ENCODE measurements at places on chromosomes 4 and X.

- DNase-seq: no peak
Measured at GRCh38 chrX:153583433-153583832, 15.5 kb downstream of the CCNQ start.

- DNase-seq: no peak
Measured at GRCh38 chr4:45803994-45804393, 319.9 kb downstream of the GABRG1 start.

DNA sequence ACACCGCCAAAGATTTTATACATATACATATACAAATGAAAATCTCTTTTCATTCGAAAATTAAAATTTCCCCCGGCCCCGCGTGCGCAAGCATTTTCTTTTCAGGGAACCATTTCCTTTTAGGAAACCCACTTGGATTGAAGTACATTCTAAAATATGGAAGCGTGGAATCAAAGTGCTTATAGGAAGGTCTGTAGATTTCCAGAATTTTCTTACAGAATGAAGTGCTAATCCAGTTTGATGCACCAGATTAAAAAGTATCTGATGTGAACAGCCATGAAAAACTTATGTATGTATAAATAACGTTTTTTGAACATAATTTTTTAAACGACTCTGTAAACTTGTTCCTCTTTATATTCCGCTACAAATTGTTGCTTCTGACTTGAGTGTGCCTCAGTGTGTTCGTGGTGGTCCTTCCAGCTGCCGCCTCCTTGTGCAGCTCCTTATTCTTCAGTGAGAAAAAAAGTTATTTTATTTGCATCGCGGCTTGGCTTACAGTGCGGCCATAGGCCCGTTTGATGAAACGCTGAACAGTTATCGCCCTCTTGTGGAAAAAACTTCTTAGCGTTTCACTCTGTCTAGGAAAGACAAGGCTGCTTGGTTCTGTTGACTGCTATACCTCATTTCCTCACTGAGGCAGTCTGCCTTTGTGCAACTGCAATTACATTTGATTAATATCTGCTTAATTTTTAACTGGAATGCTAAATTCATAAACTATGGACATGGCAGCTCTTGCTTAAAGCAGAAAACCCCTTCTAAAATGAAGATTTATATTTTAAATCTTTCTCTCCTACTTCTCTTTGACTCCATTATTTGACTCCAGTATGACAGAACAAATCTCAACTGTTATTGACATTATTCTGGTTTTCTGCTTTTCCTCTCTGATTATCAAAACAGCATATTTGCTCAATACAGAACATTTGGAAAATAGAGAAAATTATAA lies 4.7 kb upstream of the NKX6-1 start:
- DNase-seq: peak; percentile 45

GRCh38 chrX:120549483-120550452 lies 11.0 kb downstream of the CUL4B start:
- no peak for DNase-seq

DNA sequence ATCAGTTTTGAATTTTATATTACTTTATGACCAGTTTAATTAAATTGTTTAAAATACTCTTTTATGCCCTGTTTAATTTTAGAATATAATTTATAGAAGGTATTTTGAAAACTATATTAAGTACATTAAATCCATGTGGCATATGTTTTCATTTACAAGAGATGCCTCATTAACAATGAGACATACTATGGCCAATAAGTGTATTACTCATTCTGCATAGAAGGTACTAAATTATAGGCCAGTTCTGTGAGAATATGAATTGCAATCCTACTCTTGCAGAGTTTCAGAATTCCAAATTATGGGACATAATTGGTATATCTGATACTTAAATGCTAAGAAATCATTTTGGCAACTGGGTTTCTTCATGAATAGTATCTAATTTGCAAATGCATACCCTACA lies 951.1 kb downstream of the FAT4 start:
- no peak for DNase-seq

GRCh38 chrX:78104447-78105176 lies 564 bp downstream of the PGK1 start:
- peak; percentile 53 for DNase-seq

- no peak for DNase-seq
Measured at GRCh38 chr4:4328840-4329239, 38.8 kb downstream of the ZBTB49 start.

GRCh38 chrX:55135171-55135570 lies 46.4 kb downstream of the PAGE2 start:
- DNase-seq: peak; percentile 53

- no peak for DNase-seq
Measured at GRCh38 chrX:112058766-112059165, 23.8 kb downstream of the TRPC5 start.

DNA sequence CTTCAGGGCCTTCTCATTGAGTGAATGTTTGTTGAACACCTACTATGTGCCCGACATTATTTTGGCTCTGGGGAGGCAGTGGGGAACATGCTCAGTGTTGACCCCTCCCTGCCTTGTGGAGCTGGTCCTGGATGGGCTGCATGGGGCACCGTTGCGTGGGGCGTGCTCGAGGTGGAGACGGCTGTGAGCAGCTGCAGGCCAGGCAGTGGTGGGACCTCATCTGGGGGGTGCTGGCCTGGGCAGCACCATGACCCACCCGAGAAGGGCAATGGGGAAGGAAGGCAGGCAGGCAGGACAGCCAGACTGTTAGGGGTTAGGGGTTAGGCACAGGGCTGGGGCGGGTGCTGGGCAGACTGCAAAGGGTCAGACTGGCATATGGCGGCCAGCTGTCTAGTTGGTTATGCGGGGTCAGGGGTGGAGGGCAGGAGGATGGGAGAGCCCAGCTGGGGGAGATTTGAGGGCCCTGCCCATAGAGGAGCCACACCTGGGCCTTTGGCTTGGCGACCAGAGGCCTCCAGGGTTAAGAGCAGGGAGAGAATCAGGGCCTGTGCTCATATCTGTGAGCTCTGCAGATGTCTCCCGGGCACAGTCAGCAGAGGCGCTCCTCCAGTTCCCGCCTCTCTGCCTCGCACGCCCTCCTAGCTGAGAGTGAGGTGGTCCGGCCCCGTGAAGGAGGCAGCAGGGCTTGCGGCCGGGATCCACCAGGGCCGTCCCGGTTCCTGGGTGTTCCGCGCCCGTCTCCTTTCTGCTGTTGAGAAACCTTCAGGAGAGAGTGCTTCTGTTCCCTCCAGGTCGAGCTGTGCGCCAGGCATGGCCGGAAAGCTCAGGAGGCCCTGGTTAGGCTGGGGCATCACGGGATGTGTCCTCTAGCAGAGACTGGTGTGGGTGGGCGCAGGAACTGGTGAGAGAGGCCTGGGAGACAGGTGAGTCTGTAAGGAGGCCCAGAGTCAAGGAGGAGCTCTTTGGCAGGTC lies 73.3 kb downstream of the RGS12 start:
- DNase-seq: no peak

DNA sequence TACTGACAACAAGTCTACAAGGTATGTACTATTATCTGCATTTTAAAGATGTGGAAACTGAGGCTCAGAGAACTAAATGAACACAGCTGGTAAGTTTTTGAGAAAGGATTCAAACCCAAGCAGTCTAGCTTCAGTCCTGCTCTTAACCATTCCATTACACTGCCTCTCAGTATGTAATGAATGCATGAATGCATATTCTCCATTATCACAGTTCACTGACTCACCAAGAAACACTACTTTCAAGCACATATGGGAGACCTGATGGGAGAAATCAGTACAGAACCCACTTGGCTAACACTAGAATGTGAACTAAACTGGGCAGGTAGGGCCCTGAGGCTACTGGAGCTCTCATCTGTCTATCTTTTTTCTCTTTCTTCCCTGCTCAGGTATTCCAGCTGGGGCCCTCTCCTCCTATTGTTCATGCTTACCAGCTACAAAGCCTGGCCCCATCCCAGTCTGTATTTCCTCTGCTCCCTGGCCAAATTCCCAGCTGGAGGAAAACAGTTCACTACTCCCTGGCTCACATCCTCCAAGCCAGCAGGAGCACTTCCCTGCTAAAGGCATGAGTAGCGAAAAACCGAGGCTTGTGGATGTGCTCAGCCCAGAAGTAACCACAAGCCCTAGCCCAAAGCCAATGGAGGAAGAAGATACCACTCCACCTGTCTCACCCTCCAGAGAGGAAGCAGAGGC lies 178.2 kb upstream of the ARHGEF9 start:
- no peak for DNase-seq

- DNase-seq: no peak
Measured at GRCh38 chr4:39312816-39313215, 53.3 kb downstream of the RFC1 start.

DNA sequence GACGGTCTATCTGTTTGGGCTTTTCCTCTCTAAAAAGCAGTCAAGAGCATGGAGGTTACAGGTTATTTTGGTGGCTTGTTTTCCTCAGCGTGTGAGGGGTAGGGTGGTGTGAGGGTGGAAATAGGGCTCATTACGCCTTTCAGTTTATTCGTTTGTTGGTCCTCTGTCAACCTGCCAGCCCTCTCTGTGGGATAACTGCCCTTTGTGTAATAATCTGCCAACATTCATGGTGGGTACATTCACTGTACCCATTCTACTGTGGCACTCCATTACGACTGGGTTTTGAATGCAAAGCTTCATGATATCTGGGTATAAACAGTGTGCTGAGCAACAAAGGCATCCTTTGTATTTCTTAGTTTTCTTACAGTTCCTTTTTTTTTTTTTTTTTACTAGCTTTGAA lies 136.4 kb downstream of the ADGRL3 start:
- no peak for DNase-seq

GRCh38 chr4:30399476-30399875 lies 320.7 kb upstream of the PCDH7 start:
- no peak for DNase-seq

- DNase-seq: peak; percentile 66
Measured at GRCh38 chrX:65706041-65706828, 38.8 kb downstream of the MSN start.

- no peak for DNase-seq
Measured at GRCh38 chrX:121010218-121010617, 24.7 kb upstream of the CT47A1 start.

DNA sequence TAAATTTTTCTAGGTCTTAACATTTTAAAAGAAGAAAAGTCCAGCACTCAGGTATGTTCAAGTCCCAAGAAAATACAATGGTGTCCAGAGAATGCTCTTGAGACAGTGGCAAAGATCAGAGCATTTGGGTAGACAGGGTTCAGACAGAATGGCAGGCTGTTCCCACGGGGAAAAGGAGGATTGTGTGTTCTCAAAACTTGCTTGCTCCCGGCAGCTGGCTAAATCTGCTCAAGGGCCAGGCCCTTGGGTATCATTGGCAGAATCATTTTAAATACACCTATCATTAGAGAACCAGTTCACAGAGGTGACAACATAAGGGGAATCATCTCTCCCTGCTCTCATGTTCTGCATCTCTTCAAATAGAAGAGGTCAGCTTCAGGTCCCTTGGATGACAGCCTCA lies 456.3 kb downstream of the DTHD1 start:
- DNase-seq: no peak

GRCh38 chr4:152696764-152697261 lies 17.0 kb upstream of the TMEM154 start:
- DNase-seq: peak; percentile 69

- DNase-seq: no peak
Measured at GRCh38 chr4:77021614-77022089, 54.1 kb downstream of the CCNI start.

GRCh38 chr4:28639747-28640146 lies 1779.1 kb downstream of the STIM2 start:
- no peak for DNase-seq

GRCh38 chr4:86977621-86978184 lies 42.9 kb downstream of the AFF1 start:
- DNase-seq: no peak

DNA sequence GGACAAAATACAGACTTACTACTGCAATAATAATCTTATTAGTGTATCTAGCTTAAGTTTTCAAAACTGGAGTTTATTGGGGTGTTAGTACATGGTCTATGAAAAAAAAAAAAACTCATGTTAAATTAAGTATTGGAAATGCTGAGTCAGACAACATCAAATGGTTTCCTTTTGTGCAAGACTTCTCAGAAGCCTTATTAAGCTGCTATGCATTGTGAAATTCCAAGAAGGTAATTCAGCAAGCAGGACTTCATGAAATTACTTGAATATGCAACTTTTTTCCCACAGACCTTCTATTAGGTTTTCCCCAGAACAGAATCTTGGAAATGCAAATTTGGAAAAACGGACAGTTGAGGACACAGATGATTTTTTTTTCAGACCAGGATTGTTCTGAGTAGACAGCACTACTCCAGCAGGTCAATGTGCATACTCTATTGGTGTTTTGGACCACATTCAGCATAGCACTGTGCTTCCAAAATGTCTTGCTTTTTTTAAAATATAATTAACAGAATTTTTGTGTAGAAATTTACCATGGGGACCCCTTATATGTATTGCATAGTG lies 568.8 kb upstream of the TENM3 start:
- DNase-seq: no peak

Measured in natural killer cell (primary cell).